ENCODE measurements at places on chromosomes 4 and X.

DNA sequence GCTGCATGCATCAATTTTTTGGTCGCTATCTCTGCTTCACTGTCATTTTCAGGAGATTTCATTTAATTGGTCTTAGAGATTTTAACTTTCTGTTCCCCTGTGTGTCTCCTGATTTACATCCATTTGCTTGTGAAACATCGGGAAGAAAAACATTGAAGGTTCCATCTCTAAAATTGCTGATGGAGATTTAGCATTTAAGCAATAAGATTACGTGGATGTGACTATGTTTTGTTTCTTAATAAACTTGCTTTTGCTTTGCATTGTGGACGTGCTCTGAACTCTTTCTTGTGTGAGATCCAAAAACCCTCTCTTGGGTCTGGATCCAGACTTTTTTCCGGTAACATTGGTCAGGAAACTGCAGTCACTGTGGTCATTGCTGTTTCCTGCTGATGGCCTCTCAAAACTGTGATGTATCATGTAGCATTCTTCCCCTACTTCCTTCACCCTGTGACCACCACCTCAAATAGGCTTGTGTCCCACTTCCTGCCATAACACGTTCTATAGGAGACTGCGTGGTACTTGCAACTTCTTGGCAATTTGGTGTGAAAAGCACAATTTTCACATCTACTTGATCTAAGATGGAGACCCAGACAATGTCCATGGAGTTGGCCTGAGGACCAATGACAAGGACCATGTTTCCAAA, 4.9 kb downstream of the CXCL2 start:
- DNase-seq, result no peak

GRCh38 chr4:176875446-176875930, 82.8 kb upstream of the VEGFC start:
- no peak for DNase-seq

GRCh38 chrX:137896123-137896522, 330.2 kb downstream of the ZIC3 start:
- DNase-seq, result peak; percentile 19

DNA sequence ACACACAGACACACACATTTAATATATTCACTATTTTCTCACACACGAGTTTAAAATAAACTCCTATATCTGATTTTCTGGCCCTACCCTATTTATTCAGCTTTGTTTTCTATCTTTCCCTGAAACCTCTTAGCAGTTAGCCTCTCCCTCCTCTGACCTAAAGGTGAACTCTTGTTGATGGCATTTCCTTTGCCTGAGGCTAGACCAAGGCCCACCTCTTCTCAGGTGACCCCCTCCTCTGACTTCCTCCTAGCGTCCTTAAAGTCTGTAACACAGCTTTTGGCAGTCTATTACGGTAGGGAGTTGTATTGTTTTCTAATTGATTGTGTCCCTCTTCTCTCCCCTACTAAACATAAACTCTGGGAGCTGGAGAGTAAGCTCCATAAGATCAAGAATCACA, 1.7 kb upstream of the SRPX2 start:
- DNase-seq, result no peak

DNA sequence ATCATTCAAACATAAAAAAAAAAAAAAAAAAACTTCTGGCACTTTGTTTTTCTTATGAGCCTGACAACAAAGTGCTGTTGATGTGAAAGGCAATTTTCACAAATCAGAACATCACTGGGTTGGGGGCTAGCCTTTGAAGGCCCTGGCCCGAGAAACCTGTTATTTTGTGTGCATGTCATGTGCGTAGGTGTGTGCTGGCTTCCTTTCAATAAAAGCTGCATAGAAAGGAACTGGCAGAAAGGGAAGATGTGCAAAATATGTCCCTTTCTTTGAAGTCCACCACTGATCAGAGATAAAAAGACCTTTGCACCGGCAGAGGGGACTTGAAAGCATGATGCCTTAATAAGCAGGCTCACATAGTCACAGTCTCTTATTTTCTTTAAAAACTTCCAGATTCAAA, 170.8 kb upstream of the RASGEF1B start:
- no peak for DNase-seq

DNA sequence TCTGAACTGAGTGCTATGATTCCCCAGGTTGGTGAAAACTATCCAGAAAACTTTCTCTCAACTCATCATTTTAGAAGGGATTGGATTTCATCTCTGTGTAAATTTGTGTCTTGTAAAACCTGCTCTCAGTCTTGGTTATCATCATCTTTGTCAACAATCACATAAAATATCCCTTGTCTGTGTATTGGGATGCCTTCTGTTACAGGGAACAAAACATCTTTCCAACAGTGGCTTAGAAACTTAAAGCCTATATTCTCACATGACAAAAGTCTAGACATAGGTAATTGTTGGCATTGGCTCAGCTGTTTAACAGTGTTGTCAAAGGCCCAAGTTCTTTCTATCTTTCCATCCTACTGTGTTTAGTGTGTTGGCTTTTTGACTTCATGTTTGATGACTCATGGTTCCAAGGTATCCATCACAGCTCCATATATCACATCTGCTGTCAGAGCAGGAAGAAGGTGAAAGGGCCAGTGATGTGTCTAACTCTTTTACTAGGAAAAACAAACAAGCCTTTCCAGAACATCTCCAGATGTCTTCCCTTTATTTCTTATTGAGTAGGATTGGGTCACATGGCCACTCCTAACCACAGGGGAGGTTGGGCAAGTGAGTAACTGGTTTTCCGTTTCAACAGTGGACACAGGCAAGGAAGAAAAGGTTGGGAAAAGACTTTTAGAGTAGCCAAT, 65.0 kb downstream of the PHEX start:
- DNase-seq, result no peak

DNA sequence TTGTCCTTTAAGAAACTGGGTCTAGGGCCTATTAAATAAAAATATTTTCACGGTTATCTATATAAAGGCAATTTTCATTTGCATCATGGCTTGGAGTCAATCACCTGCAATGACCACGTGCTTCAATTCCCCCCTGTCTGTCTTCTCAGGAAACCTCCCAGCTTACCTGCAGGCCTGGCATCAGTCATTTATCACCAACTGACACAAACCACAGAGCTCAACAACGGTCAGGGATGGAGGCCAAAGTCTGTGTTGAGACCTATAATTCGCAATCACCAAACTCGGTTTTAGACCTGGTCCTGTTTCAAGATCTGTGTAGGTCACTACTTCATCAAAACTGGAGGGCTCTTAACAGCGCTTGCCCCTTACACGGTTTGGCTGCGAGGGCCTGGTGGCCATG, 1.9 kb downstream of the SLC9A7 start:
- DNase-seq, result no peak
